ENCODE measurements at places on chromosomes 4 and X.
A peak's percentile ranks its signal among the peaks of the same experiment; 100 is the strongest.

DNA sequence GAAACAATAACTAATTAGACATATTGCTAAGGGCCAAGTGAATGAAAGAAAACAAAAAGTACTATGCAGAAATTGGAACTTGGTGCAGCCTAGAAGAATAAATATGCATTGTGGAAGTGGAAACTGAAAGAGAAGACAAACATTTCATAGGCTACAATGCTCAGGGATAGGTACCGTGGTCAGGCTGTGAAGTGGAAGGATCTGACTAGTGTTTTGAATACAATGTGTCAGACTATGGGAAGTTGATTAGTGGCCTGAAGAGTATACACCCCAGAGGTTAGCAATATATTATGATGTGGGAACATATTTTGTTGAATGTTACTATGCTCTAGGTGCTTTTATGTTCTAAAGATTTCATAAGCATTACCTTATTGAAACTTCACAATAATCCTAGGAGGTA is 36.8 kb downstream of the GPRIN3 start:
- DNase-seq, result no peak

DNA sequence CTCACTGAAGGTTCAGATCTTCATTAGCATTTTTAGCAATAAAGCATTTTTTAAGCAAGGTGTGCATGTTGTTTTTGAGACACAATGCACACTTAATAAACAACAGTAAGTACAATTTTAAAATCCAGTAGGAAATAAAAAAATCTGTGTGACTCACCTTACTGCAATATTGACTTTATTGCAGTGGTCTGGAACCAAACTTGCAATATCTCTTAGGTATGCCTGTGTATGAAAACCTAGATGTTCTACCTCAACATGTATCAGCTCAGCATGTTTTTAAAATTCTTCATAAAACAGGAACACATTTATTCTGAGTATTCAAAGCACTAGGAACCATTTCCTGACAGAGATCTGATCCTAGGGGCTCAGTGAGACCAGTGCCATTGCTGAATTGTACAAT is 26.7 kb downstream of the NR0B1 start:
- no peak for DNase-seq

DNA sequence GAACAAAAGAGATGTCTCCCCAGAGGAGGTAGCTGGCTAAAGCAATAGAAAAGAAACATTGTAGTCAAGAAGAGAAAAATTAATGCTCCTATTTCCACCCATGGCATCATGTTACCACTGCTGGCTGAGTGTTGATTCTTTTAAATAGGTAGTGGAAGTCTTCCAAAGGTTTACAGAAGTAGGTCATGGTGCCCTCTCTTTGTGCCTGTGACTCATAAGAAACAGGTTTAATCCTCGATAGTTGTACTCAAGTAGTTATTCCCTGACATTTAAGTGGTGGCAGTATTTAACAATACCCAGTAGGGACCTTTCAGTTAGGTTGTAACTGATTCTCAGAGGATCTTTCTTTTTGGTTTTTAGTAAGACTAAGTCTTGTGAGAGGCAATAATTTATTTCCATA is 247.8 kb downstream of the TEX13A start:
- no peak for DNase-seq

DNA sequence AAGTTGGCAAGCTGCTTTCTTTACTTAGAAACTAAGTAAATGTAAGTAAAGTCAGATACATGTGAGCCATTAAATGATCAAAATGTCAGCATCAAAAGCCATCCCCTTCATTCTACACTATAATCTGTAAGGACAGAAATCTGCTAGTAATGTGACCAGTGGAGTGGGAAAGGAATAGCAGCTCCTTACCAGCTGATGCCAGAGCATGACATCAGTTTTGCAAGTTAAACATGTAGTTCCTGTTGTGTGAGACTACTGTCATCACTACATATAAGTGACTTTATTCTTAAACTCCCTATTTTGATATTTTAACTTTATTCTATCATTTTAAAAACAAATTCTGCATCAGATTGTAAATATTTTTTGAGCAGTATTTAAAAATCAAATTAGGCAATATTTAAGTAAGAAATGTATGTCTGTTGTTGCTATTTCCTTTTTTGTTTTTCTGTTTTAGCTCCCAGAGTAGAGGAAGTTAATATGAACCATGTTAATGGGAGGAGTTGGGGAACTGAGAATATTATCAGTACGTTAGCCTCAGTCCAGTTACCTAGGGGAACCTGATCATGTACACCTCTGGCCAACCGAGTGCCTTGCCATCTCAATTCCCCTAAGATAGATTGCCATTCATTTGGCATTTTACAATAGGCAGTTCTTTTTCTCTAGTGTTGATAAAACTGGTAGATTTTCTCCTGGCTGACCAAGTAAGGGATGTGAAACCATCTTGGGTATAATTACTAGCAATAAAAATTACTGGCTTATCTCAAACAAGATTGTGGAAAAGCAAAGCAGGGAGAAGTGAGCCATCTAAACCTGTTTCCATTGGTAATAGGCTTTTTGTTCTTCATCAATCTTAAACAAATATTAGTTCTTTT is 34.7 kb downstream of the CCNI start:
- DNase-seq, result no peak

- no peak for DNase-seq
Observed at GRCh38 chr4:142815834-142816233, 30.3 kb downstream of the INPP4B start.

DNA sequence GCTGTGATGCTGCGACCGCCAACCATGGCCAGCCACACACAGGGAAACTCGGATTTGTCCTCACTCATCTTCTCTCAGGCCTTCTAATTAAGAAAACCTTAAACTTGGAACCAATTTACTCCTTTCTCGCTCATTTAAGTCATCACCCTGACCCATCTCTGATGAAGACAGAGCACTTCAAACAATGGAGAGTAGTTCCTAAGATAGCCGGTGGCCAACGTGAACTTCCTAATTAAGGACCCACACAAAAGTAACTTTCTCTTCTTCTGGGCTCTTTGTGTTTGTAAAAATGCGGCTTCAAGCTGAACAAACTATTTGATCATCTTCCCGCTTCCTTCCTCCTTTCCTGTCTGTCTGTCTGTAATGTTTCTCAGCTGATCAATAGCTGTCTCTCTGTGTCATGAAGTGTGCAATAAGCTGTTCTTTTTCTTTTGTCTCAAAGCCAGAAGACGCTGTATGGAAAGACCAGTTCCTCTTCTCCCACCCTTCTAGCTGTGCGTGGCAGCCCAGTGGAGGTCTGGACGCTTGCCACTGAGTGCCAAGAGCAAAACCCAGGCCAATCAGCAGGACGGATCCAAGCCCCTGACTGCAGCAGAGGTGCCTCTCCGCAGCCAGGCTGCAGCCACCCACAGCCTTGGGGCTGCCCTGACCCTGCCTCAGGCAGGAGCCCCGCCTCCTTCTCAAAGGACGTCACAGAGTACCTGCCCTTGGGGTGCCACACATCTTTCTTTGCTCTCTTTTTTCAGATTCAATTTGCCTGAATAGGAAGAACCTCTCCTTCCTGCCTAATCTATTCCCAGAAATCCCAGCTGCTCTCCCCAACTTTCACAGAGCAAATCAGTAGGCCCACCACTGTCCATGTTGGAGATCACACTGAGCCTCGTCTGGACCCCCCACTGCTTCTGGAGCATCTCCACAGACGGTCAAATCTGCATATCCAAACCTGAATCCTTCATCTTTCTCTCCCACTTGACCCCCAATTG is 59.3 kb downstream of the MAML3 start:
- peak; percentile 58 for DNase-seq

- no peak for DNase-seq
Observed at GRCh38 chr4:186840222-186840701, 116.6 kb upstream of the FAT1 start.

DNA sequence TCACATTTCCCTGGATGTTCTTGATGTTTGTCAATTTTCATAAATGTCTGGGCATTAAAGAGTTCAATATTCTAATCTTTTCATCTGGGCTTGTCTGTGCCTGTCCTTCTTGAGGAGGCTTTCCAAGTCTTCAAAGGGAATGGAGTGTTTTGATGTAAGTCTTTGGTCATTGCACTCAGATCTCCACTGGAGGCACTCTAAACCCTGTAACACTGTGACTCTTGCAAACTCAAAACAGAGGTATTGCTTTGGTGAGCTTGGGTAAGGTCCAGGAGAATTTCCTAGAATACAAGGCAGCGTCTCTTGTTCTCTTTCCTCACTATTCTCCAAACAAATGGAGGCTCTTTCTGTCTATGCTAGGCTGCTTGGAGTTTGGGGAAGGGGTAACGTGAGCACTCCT is 1118.1 kb upstream of the PABPC4L start:
- DNase-seq, result no peak

GRCh38 chr4:146978641-146979040 is 33.0 kb upstream of the TTC29 start:
- DNase-seq, result no peak

GRCh38 chr4:60443796-60444195 is 756.3 kb upstream of the ADGRL3 start:
- DNase-seq, result no peak

DNA sequence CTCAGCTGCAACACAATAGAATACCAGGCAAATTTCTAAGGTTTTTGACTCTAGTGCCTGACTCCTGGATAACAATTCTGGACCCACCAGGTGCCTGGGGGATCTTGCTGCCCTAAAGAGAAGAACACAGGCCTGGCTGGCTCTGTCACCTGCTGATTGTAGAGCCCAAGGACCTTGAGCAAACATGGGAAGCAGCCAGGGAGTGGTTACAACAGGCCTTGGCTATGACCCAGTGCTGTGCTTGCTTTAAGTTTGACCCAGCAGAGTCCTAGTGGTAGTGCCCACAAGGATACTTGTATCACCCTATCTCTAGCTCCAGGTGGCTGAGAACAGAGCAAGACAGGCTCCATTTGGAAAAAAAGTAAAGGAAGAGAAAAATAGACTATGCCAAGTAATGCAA is 176.8 kb upstream of the DCAF12L2 start:
- DNase-seq, result no peak

GRCh38 chr4:7185487-7186030 is 6.8 kb upstream of the SORCS2 start:
- no peak for DNase-seq

DNA sequence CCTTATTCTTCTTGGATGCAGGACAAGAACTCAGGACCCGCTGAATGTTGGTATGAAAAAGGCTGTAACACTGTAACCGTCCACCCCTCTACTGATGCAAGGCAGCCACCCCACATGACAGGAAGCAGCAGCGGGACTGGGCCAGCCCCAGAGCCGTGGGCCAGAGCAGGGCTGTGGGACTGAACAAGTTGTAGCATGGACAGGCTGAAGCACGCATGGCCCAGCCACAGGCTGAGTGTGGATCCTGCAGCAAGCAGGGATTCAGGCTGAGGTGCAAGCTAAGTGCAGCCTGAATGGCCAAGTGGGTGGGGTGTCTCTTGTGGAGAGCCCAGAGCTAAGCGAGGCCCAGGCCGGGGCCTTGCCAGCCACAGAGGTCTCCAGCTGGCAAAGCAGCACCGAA is 632.2 kb downstream of the SPOCK3 start:
- DNase-seq, result no peak

DNA sequence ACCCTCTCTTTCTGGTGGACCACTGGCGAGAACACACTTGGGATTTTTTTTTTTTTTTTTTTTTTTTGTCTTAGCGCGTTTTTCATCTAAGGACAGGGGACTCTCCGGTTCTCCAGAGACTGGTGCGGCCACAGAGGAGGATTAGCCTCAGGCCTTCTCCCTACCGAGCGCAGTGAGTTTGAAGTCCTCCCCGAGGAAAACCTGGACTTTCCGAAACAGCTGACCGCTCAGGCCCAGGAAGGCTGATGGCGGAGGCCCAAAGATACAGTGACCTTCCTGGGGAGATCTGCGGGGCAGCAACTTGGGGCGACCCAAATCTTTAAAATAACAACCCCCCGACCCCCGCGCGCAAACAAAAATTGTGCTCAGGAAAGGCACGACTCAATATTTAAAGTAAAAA is 9.2 kb downstream of the NKX3-2 start:
- DNase-seq, result no peak

DNA sequence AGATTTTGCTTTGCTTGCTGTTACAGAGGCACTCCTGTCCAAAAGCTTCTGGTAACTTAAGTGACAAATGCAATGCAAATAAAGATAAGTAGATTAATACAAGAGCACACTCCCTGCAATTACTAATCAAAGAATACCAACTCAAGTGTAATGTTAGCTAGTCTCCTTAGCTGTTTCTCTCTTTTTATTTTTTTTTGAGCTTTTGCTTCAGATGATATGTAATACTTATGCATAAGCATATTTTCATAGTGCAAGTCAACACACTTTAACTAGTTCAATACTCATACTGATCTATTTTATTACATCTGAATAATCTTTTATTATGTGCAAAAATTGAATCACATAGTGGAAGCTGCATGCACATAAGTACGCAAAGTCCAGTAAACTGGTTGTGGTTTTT is 2.7 kb downstream of the SLC7A11 start:
- DNase-seq, result no peak

DNA sequence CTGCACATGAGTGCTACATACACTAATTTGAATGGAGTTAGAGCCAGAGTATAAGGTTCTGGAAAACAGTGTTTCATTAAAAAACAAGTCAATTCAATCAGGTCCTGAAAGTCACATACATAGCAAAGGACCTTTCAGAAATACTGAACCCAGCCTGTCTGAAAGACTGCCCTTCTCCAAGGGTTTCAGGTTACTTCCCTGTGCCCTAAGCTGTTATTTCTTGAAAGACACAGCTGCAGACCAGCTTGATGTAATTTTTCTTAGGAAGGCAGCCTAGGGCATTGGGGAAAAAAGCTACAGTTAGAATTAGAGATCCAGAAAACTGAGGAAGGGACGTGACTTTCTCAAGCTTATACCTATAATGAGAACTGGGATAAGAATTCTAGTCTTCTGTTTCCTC is 155.9 kb upstream of the MAOA start:
- DNase-seq, result no peak

DNA sequence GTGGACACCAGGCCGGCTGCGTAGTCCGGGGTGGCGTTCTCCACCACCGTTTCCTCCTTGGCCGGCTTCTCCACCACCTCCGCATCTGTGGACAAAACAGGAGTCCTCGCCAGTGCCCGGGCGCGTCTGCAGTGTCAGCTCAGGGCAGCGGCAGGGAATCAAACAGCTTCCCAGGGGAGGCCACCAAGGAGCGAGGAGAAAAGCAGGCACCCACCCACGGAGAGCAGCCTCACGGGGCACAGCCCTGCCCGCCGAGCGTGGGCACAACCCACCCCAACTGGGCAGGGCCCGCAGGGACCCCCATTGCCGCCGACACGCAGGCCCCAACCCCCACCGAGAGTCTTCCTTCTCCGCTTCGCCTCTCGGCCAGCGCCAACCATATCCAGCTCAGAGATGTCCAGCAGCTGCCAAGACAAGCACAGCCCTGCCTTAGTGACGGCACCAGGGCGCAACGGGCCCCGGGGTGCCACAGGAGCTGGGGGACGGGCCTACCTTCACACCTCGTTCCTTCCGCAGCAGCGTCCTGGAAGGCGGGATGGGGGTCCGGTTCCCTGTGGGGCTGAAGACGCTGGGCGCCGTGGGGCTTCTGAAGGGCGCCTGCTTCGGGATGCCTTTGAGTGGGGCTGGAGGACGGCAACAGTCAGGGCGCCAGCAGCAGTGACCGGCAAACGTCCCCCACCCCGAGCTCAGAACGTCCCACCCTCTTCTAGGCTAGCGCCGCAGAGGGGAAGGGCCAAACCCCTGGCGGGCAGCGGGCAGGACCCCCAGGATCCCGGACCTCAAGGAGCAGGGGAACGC is 22.8 kb downstream of the NELFA start:
- DNase-seq, result no peak

GRCh38 chr4:109234596-109234995 is 67.9 kb downstream of the COL25A1 start:
- no peak for DNase-seq
